ENCODE measurements at places on chromosomes 5 and 9. TPM values are rescaled to one million over a fixed set of nuclear protein-coding genes. Genes with fewer than 3 reads are reported as not detected.

The RETREG1 gene
- total RNA-seq, result 0.99 TPM

The PCDHA9 gene
- total RNA-seq, result 0.49 TPM

The TRIM14 gene
- 2.0 TPM for total RNA-seq

The BTNL8 gene
- not detected for total RNA-seq

The NIM1K gene
- total RNA-seq, result 1.9 TPM

The OMD gene
- 0.33 TPM for total RNA-seq

The CDH9 gene
- total RNA-seq, result 0.16 TPM

The AQP3 gene
- total RNA-seq, result 1.9 TPM

The ADAMTS2 gene
- total RNA-seq, result 25.8 TPM

The SPZ1 gene
- not detected for total RNA-seq

The TCOF1 gene
- total RNA-seq, result 23.1 TPM

The PRSS3 gene
- 5.7 TPM for total RNA-seq

The SLC4A9 gene
- not detected for total RNA-seq

The PCDHGA1 gene
- total RNA-seq, result 0.90 TPM

The HEMGN gene
- total RNA-seq, result not detected

The PCDHB14 gene
- 0.45 TPM for total RNA-seq

The NCS1 gene
- total RNA-seq, result 10.7 TPM

The ARL14EPL gene
- 0.18 TPM for total RNA-seq

The ANGPTL2 gene
- total RNA-seq, result 47.5 TPM

The BARHL1 gene
- not detected for total RNA-seq

The PDE8B gene
- not detected for total RNA-seq

The RASEF gene
- 0.41 TPM for total RNA-seq

The PCDHA3 gene
- 0.49 TPM for total RNA-seq

The RAI14 gene
- total RNA-seq, result 85.9 TPM

The FOXD4L6 gene
- not detected for total RNA-seq

The FOXD4L5 gene
- under 0.01 TPM for total RNA-seq

The MEIKIN gene
- total RNA-seq, result not detected

The LHX3 gene
- not detected for total RNA-seq

The PCDH12 gene
- 0.16 TPM for total RNA-seq

The CLPTM1L gene
- total RNA-seq, result 108 TPM

The CDKN2B-AS1 gene
- total RNA-seq, result 6.4 TPM

The TLX3 gene
- total RNA-seq, result not detected

The HMGCR gene
- total RNA-seq, result 68.7 TPM

Data from fibroblast of the aortic adventitia (primary cell).